ENCODE measurements at places on chromosomes 2 and 18.

GRCh38 chr2:132478461-132479105, 62.0 kb downstream of the GPR39 start:
- DNase-seq = peak; percentile 70

DNA sequence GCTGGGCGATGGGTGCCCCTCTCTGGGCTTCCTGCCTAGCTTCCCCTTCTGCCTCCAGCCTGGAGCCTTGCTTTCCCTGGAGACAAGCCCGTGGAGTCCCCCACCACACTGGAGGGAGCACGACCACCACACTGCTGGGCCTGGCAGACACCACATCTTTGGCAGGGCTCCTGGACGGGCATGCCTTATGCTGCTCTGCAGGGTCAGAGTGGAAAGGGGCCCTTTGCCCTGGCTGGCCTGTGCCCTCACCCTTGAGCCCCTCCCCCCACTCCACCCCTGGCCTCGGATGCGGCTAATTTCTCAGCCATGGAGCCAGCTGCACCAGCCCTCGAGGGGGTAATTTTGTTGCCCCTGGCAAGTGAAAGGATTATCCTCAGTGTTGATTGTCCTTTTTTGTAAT, 194.5 kb downstream of the LOXHD1 start:
- peak; percentile 15 for DNase-seq

GRCh38 chr2:31413862-31414550, 536 bp downstream of the XDH start:
- peak; percentile 41 for DNase-seq

- DNase-seq = no peak
These were observed 115.4 kb upstream of the ZNF521 start for GRCh38 chr18:25467226-25467987.

GRCh38 chr2:36392571-36393255, 37.1 kb downstream of the CRIM1 start:
- no peak for DNase-seq

GRCh38 chr2:27264753-27265535, 2.1 kb upstream of the SLC30A3 start:
- peak; percentile 50 for DNase-seq

- DNase-seq = no peak
These were observed 50.4 kb downstream of the UXS1 start for GRCh38 chr2:106143495-106144215.

- DNase-seq = no peak
These were observed 336.0 kb downstream of the NBAS start for GRCh38 chr2:15225131-15225530.

GRCh38 chr18:80086281-80086680, 22.8 kb upstream of the ADNP2 start:
- DNase-seq = no peak

DNA sequence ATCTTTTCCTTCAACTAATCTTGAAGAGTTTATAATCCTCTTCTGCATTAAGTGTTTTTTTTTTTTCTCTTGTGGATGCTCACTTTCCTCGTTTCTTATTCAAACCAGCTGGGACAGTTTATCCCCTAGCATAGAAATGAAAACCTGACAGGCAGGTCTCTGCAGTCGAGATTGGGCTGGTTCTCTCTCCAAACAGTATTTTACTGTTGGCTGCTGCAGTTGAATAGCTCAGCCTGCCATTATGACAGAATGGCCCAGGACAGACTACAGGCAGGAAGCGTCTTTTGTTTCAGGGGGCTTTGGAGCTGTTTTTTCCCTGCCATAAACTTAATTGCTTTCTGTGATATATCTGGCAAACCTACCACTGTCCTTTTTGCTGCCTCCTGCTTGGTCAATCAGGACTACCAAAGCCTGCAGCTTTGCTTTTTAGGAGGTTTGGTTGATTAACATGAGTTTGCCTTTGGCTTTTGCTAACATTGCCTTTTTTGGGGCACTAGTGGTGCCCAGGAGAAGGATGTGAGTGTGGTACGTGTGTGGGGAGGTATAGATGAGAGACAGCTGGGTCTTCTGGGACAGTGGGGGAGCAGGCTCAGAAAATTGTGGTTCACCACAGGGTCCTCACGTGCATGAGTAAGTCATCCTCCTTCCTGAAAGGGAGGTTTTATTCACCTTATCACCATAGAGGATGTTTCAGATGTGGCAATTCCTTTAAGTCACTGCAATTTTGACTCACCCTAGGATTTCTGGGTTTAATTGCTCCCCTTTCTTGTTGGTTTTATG, 128.7 kb downstream of the LYPD6B start:
- DNase-seq = no peak

- DNase-seq = no peak
These were observed 122.1 kb downstream of the PKP4 start for GRCh38 chr2:158578703-158579330.

DNA sequence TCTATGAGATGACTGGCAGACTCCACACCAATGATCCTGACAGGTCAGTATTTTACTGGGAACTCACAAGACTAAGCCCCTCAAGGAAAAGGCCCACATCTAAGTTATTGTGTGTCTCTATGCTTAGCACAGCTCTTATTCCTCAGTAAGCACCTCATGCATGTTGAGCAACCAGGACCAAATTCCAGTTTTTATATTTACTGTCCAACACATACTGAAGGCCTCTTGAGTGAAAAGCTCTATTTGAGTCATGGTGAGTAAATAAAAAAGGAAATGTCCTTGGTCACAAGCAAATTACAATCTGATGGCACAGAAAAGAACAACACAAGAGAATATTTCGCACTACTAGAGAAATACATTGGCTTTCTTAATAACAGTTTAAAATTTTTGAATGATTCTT, 87.9 kb upstream of the ETAA1 start:
- DNase-seq = no peak

DNA sequence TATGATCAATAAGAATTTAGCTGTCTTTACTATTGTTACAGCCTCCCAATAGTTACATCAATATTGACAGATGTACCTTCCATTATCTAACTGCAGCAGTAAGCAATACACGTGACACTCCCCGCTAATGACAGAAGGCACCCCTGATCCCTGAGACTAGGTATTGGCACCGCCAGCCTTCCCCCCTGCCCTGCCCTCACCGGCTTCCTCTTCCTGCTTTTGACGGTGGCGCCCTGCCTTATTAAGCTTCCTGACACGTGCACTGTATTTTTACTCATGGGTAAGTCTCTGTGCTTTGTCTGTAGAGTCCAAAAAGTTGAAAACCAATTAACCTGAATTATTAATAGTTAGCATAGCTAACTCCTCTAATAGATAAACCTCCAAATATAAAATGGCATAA, 223.5 kb downstream of the EIPR1 start:
- no peak for DNase-seq

DNA sequence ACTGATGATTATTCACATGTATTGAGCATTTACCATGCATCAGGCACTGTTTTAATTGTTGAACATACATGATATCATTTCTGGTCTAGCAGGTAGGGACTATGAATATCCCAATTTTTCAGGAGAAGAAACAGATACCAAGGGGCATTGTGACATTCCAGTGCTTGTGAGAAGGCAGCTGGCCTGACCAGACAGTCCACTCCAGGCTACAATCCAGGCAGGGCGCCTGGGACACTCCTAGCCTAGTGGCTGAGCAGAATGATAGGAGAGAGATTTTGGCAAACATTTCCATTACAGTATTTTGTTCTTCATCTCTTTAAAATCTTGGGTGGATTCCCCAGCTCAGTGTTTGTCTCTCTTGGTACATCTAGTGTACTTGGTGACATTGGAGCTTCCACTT, 24.9 kb downstream of the ZNF892 start:
- no peak for DNase-seq

GRCh38 chr18:46051731-46052461, 20.2 kb downstream of the PSTPIP2 start:
- DNase-seq = no peak

DNA sequence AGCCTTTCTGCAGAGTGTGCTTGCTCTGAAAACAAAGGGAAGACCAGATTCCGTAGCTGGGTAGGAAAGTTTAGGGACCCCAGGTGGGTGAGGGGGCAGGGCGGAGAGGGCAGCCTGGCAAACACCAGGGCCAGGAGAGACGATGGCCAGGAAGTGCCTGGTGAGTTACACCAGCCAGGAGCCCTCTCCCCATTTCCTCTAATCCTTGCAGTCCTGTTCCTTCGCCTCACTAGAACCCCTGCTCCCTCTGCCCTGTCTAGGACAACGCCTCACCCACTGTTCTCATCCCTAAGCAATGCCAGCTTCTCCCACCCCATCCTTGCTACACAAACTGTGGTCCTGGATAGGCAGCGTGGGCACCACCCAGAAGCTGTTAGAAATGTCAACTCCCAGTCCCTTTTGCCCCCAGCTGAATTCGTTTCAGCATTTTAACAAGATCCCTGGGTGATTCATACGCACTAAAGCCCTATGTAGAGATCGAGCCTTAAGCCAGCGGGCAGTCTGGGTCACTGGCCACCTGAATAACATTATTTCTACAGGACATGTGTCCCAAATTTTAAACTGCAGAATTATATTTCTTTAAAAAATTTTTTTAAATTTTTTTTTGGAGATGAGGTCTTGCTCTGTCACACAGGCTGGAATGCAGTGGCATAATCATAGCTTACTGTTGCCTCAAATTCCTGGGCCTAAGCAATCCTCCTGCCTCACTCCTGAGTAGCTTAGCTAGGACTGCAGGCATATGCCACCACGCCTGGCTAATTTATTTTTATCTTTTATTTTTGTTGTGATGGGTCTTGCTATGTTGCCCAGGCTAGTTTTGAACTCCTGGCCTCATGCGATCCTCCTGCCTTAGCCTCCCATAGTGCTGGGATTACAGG, 10.9 kb downstream of the WIPF1 start:
- no peak for DNase-seq

DNA sequence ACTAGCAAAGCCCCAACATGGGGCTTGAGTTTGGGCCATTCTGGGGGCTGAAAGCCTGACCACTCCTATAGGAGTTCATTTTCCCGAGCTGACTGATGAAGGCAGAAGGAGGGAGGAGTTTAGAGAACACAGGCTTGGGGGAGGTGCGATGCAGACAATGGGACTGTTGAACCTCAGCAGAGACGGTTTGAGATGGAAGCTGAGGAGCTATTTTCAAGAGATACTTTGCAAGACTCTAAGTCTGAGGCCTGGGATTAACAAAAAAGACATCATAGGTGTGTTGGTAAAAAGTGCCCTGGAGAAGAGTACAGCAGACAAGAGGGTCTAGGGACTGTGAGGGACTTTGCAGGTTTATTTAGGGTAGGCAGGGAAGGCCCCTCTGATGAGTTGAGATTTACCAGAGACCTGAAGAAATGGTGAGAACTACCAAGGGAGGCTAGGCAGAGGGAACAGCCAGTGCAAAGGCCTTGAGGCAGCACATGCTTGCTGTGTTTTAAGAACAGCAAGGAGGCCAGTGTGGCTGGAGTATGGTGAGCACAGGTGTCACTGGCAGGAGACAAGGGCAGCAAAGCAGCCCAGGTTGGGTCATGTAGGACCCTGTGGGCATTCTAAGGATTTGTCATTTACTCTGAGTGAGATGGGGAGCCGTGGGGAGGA, 31.6 kb downstream of the PCBP1 start:
- no peak for DNase-seq

DNA sequence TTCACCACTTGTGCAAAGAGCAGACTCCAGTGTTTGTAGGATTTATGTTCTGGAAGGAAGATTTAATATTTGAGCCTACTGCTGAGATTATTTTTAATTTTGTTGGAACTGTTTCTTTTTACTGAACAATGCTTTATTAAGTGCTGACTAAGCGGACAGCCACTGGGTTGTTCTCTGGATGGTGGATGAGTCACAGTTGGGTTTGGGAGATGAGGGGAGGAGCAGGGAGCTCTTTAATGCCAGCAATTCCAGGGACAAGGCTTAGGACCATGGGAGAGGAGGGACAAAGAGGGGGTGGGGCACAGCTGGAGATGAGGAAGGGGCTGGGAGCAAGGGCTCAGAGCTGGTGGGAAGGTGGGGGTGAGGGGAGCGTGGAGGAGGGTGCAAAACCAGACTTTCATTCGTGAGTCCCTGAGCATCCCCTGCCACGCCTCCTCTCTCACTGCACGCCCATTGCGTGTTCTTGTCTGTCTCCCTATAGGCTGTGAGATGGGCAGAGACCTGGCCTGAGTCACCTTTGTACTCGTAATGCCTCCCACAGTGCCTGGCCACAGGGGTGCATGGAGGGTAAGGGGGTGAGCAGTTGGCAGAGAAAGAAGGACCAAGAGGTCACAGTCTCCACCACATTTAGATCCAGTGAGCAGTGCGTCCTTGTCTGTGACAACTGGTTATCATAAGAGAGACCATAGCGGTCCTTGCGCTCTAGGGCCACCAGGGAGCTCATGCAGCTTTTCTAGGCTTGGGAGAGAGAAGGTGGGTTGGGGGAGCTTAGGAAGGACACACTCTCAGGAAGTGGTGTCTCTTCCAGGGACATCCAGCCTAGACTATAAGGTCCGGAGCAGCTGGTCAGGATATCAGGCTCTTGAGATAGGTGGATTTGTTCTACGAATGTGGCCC, 18.4 kb downstream of the SLC4A3 start:
- DNase-seq = no peak

DNA sequence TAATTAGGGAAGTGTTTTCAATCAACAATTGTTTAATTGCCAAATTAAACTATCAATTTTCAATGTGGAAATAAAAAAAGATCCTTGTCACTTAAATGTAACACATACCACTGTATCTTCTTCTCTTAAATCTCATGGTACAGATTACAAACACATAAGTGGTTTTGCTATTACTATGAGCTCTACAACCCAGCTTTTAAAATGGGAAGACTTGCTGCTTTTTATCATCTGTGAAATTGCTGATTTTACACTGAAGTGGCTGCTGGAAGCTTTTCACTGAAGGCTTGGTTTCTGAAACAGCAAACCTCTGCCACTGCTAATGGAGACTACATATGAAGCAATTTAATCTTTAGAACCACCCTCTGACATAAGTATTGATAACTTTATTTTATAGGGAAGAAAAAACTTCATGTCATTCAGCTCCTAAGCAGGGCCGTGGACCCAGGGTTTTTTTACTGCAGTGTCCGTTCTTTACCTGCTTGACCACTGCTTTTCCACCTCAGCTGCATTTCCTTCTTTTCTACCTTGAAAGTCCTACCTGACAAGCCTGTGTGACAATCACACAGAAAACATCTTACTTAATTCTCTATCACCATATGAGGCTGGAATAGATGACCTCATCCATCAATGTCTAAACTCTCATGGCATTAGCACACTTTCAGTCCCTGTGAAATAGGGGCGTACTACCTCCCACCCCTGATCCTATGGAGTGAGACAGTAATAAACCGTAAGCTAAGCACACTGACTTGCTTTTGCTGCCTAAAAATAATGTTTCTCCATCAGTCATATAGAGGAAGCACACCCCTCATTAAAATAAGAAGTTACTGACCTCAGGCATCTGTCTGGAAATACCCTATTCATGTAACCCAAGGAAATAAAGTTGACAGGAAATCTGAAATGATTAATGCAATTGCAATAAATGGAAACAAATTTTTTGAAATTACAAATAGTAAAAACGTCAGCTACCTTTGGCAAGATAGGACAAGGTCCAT, 19.2 kb upstream of the SLC8A1 start:
- DNase-seq = no peak

GRCh38 chr2:99495115-99495860, 5.5 kb upstream of the REV1 start:
- no peak for DNase-seq

DNA sequence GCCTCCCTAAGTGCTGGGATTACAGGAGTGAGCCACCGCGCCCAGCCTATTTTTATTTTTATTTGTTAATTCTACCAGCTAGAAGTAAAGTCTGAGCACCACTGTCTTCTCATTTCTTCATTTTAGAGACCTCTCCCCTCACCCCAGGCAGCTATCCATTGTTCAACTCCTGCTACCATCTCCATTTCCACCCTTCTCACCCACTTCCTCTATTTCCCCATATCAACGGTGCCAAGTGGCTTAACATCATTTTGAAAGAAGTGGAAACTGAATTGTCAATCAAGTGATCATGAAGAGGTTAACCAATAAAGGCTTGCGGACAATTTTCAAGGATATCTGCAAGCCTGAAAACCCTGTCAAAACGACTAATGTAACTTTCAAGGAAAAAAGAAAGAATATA, 323.1 kb downstream of the NBAS start:
- DNase-seq = no peak

Measured in NCI-H1092 treated with DMSO at 0.1 percent for 48 hours (cell line).